Astrocyte (in vitro differentiated cells and primary cell): ENCODE measurements at places on chromosomes 4 and X.

- DNase-seq = peak; percentile 14
Observed at GRCh38 chrX:68648960-68649359, 1.5 kb downstream of the STARD8 start.

- DNase-seq = no peak
Observed at GRCh38 chr4:175068266-175068665, 150.1 kb downstream of the ADAM29 start.

DNA sequence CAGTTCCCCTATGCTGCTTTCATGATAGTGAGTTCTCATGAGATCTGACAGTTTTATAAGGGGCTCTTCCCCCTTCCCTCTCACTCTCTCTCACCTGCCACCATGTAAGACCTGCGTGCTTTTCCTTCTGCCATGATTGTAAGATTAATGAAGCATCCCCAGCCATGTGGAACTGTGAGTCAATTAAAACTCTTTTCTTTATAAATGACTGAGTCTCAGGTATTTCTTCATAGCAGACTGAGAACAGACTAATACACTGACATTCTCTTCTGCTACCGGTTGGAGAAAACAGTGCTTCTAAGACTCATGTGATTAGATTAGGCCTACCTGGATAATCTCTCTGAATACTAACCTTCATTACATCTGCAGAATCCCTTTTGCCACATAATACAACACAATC, 45.4 kb upstream of the TRPC5OS start:
- no peak for DNase-seq

- peak; percentile 89 for DNase-seq
Observed at GRCh38 chr4:83552924-83553323, 17.0 kb downstream of the GPAT3 start.

DNA sequence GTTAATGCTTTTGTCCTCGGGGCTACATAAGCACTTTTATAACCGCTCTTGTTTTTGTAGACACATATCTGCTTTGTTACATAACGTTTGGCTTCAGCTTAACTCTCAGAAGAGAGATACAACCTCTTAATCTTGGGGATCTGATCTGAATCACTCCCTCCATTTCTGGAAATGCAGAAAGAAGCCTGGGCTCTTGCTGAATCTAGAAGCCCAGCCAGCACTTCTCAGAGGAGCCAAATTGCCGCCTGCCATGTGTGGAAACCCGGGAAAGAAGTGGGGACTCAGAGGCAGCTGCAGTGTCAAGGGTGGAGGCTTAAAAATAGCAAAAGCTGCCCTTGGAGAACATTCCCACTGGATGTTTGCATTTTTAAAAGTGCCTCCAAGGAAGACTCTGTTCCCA, 69.3 kb upstream of the LDB2 start:
- DNase-seq = peak; percentile 44

DNA sequence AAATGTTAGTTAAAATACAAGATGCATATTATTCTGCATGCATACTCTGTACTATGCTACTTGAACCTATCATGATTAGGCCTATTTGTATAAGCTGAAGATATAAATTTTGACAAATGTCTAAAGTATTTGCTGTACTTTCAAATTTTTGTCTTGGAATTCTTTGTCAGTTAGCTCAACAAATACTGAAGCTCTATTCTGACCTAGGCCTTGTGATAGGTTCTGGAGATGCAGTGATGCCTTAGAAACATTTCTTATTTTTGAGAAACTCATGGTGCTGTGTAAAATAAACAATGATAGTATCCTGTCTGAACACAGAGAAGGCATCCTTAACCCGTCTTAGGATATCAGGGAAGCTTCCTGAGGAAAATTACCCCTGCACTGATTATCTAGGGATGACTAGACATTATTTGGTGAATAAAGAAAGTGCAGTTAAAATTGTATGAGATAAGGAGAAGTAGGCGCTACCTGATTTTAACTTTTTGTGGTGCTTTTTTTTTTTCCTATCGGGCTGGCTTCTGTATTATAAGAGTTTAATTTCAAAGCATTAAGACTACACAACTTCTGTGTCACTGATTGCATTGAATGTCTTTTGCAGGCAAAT, 43.4 kb downstream of the MOB1B start:
- peak; percentile 31 for DNase-seq

DNA sequence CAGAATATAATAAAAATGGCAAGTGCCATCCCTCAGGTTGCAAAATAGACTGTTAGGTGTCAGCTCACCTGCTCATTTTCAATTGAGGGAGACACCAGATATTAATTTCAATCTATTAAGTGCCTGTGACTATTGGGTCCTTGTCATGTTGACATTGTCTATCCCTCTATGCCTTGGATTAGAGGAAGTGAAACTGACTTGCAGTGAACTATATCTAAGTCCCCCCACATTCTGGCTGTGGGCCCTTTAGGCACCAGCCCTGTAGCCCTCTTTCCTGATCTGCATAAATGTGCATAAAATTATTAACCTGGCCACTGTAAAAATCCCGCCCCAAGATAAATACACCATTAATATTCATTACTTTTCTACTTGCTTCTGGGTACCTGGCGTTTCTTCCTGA, 293.0 kb upstream of the CLNK start:
- no peak for DNase-seq
